ENCODE measurements at places on chromosomes 1 and 21. TPM values are rescaled to one million over a fixed set of nuclear protein-coding genes. Genes with fewer than 3 reads are reported as not detected.
A peak's percentile ranks its signal among the peaks of the same experiment; 100 is the strongest.

VHLL gene
- 0.88 TPM for total RNA-seq

- H3K4me3 ChIP-seq: no peak overlapping the region
- DNase-seq: no peak
- H3K27me3 ChIP-seq: no peaks in the 10 kb centered on the region
- H3K36me3 ChIP-seq: peaks cover 61% of the 10 kb centered on the region
- peaks cover 23% of the 10 kb centered on the region for H3K4me1 ChIP-seq
Observed at GRCh38 chr1:75791022-75791421, 5.0 kb downstream of the RABGGTB start.

DNA sequence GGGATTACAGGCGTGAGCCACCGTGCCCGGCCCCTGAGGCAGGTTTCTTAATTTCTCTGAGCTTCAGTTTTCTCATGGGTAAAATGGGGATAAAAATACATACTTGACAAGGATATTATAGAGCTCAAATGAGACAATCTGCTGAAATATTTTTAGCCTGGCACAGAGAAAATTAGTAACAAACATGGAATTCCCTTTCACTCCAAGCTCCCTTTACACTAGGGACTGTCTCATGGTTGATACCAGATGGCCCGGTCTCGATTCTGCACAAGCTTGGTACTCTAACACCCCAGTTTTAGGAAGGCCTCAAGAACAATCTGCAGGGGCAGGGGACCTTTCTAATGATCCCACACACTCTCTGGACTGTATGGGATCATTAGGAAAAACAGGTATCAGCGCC lies 671.7 kb downstream of the SMYD3 start:
- no peak for DNase-seq
- no peaks in the 10 kb centered on the region for H3K36me3 ChIP-seq
- no peaks in the 10 kb centered on the region for H3K4me1 ChIP-seq
- no peak overlapping the region for H3K27ac ChIP-seq
- no peaks in the 10 kb centered on the region for H3K27me3 ChIP-seq

DNA sequence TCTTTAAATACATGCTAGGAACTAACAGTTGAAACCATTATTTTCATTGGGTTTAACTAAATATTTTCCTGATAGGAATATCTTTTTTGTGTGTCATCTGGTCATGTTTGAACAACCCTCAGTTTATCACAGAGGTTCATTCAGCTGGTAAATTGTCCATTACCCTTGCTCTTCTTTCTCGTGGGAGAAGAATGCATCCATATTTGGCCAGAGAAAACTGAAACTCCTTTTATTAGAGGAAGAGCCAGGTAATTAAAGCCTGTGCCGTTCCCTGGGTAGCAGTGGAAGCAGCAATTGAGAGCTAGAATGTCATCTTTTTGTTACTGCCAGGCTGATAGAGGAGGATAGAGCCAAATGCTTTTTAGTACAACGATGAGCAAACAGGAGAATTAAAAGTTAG lies 587.2 kb upstream of the ZRANB2 start:
- H3K27me3 ChIP-seq: no peaks in the 10 kb centered on the region

DNA sequence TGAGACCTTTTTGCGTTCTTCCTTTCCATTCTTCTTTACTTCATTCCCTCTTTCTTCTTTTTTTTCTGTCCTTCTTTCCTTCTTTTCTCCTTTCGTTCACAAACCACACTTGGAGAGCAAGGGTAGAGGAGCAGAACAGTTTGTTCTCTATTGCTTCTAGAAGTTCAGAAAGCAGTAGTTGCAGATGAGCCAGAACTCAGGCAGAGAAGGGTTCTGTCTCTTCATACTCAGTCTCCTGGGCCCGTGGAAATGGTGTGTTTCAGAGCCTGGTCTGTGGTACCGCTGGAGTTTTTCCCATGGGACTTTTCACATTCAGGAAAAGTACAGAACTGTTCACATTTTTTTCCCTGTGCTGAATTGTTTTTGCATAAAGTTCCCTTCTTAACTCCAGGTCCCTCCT lies 87.0 kb downstream of the ATP5PO start:
- H3K27ac ChIP-seq: no peak overlapping the region
- H3K4me3 ChIP-seq: no peak overlapping the region
- no peaks in the 10 kb centered on the region for H3K4me1 ChIP-seq
- DNase-seq: no peak

KCNJ15 gene
- total RNA-seq: 0.43 TPM

DNA sequence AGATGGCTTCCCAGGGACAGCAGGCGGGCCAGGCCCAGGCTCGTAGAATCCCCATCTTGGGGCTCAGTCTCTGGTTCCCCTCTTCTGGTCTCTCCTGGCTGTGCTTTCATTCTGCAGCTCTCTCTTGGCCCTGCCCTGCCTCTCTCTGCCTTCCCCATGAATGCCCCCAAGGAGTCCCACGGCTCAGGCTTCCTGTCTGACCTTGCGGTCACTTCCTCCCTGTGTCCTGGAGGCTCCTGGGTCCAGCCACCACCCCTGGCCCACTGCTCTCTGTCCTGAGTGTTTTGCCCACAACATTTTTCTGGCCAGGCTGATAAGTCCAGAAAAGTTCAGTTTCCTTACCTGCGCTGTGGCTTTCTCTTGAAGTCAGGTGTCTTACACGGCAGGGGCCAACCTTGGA lies 29.1 kb downstream of the PIGP start:
- H3K4me1 ChIP-seq: peaks cover 14% of the 10 kb centered on the region
- no peaks in the 10 kb centered on the region for H3K27me3 ChIP-seq
- no peak for DNase-seq
- no peak overlapping the region for H3K27ac ChIP-seq

- DNase-seq: no peak
- H3K36me3 ChIP-seq: no peaks in the 10 kb centered on the region
- no peaks in the 10 kb centered on the region for H3K4me1 ChIP-seq
- no peak overlapping the region for H3K27ac ChIP-seq
Observed at GRCh38 chr21:25441835-25442234, 165.4 kb downstream of the MRPL39 start.

TMEM200B gene
- not detected for total RNA-seq

GRCh38 chr1:68149110-68149798 lies 83.1 kb downstream of the WLS start:
- no peak for DNase-seq
- no peak overlapping the region for H3K4me3 ChIP-seq
- H3K27ac ChIP-seq: no peak overlapping the region
- H3K4me1 ChIP-seq: no peaks in the 10 kb centered on the region

DNA sequence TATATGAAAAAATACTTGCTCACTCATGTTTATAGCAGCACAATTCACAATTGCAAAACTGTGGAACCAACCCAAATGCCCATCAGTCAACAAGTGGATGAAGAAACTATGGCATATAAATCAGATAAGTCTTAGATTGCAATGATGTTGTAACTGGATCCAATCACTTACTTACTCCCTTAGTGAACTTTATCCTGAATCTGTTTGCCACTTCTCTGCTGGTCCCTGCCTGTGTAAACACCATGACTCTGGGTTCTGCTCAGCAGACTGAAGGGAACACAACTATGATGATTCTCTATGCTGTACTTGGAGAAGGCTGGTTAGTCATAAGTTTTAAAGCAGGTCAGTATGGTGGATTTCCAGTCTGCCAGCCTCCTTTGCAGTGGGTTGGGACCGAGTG lies 391.2 kb downstream of the RWDD3 start:
- no peak for DNase-seq
- no peak overlapping the region for H3K27ac ChIP-seq
- H3K36me3 ChIP-seq: no peaks in the 10 kb centered on the region
- no peak overlapping the region for H3K4me3 ChIP-seq

DNA sequence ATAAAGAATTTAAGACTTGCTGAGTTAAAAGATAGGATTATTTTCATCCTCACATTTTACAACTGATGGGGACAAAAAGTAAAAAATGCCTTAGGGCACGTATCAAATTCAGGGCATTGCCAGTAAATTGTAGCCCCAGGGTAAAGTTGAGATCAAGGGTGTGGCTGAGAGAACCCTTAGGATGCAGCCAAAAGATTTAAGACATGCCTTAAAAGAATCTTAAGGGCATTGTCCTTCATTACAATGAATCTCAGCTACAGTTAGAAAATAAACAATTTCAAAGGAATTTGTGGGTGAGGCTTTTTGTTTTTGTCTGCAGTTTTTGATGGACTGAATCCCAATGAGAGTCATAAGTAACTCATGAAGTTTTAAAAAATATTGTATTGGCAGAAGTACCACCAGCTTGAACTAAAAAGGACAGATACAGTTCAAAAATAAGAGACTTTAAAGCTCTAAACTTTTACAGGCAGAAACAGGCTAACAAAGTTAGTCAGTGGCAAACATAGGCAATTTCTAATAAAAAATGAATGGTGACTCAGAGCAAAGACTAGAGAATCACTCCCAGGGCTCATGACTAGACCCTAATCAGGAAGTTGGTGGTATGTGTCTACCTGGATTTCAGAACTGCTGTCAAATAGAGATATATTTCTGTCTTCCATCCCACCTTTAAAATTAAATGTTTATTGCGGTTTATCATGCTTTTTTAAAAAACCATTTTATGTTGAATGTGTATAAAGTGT lies 165.1 kb upstream of the SNX7 start:
- H3K36me3 ChIP-seq: no peaks in the 10 kb centered on the region
- no peak overlapping the region for H3K4me3 ChIP-seq
- no peaks in the 10 kb centered on the region for H3K4me1 ChIP-seq
- H3K27ac ChIP-seq: no peak overlapping the region

- DNase-seq: no peak
- peaks cover 4% of the 10 kb centered on the region for H3K27me3 ChIP-seq
Observed at GRCh38 chr21:43987509-43987908, 24.6 kb upstream of the TRAPPC10 start.

LAPTM5 gene
- 559 TPM for total RNA-seq

- H3K4me3 ChIP-seq: no peak overlapping the region
- DNase-seq: peak; percentile 9
- H3K36me3 ChIP-seq: no peaks in the 10 kb centered on the region
- H3K4me1 ChIP-seq: peaks cover 2% of the 10 kb centered on the region
Observed at GRCh38 chr1:72366466-72366865, 84.1 kb upstream of the NEGR1 start.

DNA sequence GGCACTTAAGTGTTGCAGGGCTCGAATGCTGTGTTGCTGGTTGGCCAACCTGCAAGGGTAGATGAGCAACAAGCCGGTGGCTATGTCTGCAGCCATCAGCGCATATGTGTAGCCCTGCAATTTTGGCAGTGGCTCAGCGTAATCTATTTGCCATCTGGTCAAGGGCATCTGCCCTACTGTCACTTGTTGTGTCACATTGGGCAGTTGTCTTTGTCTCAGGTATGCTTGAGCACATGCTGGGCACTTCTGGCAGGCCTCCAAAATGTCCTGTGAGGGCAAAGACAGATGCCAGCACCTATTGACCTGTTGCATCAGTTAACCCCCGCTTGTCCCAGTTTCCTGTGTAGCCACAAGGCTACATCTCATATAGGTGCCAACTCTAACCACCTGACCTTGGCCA lies 111.8 kb downstream of the GDAP2 start:
- no peak for DNase-seq
- no peak overlapping the region for H3K27ac ChIP-seq
- H3K36me3 ChIP-seq: no peaks in the 10 kb centered on the region

All from T-cell (primary cell).